ENCODE measurements at places on chromosomes 2 and 18.
A peak's percentile ranks its signal among the peaks of the same experiment; 100 is the strongest.

DNA sequence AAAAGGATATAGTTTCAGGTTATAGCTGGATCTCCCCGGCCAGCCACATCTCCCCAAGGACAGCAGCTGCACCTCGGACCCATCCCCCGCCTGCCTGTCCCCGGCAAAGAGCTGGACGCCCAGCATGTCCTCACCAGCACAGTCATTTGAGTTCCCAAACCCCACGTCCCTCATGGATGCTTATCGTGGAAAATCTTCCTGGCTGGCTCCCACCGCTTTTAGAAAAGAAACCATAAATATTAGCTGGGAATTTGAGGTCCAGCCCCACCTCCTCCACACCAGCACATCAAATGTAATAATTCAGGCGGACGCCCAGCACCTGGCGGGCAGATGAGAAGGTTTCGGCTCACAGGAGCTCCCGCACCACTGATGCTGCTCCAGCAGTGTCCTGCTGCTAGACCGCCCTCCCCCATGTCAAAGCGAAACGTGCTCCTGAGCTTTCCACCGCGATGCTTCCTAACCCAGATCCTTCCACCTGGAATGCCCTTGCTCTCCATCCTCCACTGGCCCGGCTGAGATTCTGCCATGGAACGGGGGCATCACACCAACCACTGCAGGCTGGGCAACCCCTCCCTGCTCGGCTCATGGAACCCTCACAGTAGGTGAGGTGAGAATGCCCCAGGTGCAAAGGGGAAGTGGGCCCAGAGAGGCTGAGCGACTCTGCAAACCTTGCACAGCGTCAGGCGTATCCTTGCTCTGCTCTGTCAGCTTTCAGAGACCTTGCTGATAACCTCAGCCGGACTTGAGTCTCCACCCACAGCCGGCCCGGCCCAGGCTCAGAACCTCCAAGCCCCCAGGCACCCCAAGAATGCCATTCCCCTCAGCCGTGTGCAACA lies 71.5 kb upstream of the GPC1 start:
- no peak for DNase-seq

DNA sequence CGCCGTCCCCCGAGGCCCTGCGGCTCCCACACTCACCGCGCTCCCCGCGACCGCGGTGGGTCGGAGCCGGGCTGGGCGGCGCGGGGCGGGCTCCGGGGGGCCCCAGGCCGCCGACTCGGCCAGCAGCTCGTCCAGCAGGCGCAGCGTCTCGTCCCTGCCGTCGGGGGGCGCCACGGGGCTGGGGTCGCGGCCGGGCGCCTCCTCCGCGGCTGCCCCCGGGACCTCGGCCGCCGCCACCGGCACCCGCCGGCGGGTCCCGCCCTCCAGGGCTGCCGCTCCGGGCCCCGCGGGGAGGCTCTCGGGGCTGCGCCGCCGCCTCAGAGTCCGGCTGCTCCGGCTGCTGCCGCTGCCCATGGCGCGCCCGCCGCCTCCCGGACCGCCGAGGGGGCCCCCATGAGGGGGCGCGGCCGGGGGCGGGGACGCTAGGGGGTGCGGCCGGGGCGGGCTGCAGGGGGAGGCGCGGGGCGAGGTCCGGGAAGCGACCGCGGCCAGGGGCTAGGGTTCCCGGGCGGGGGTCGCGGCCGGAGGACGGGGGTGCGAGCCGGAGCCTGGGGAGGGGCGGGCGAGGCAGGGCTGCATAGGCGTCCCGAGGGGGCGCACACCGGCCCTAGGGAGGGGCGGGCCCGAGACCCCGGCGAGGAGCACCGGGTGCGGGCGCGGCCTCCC lies at the start of gene CYS1:
CYS1 (minus strand) TSS at position 542 of the 666 bp plus-strand sequence; CDS start at position 354, 188 bp downstream.
- DNase-seq, result peak; percentile 34

DNA sequence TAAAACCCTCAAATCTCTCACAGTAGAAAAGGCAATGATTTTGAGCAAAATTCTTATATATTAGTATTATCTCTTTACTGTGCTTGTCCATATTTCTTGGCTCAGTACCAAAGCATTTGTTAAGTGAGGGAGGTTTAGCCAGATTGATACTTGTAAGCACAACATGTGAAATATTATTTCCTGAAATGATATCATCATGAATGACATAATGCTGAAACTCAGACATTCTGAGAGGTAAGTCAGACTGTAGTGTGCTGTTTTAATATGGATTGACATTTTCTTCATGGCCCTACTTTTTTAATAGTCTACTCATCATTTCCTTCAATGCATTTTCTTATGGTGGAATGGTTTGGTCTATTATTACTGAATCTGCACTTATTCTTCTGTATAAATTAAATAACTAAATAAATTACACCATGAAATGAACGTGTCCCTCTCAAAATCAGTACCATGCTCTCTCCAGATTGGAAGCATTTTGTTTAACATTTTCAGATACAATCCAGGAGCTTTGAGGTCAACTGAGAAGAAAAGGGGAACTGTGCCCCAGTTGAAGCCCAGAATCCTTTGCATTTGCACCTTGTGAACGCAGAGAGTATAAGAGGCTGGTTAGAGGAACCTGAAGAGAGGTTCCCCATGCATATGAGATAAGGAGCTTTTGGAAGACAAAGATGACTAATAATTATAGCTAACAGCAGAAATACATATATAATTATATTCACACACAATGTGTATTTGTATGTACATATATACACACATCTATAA lies 50.1 kb upstream of the CRACDL start:
- DNase-seq, result no peak

GRCh38 chr2:74387346-74387745 lies 7.2 kb upstream of the DCTN1 start:
- no peak for DNase-seq

DNA sequence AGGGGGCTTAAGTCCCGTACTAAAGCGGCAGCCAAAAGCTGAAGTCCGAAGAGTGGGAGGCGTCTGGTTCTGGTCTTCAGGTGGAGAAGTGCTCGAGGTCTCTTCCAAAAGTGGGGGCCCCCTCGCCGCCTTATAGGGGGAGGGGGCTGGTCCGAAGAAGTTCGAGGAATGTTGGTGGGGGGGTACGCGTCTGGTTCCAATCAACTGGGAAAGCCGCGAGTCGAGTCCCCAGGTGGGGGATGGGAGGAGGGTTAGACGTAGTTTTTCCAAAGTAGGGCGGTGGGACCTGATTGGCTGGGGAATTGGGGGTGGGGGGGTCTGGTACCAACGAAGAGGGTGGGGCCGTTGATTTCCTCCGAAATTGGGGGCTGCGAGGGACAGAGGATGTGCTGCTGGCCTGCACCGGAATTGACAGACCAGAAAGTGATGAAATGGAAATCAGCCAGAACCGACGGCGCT lies 594 bp downstream of the ITM2C start:
- DNase-seq, result peak; percentile 22

DNA sequence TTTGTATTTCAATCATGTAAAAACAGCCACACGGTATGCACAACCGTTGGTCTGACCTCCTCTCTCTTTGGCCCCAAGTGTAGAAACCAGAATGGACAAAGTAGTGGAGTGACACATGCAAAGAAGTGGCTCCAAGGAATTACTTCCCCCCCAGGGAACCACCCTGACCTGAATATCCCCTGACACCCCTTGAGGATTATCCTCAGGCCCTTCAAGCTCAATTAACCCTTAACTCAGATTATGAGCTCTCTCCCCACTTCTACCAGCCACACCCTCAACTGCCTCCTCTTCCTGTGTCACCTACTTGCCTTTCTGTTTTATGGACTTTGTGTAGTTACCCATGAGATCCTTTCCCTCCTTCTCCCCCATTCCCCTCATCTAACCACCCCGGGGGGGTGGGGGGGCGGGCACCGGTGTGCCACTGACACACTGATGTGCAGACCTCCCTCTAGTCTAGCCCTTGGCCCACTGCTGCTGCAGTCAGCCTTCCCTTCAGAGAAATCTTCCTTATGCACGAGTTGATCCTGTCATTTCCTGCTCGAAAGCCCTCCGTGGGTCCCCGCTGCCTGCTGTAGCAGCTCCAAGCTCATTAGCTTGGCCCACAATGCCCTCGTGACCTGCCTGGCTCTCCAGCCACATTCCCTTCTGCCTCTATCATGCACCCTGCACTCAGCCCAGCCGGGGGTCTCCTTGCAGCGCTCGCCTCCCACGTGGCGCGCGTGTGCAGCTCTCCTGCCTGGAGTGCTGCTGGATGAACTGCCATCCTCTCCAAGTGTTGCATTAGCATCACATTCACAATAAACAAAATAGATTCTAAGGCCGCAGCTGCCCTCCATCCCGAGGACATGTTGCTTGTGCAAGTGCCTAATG lies 40.1 kb upstream of the TMEM177 start:
- no peak for DNase-seq

DNA sequence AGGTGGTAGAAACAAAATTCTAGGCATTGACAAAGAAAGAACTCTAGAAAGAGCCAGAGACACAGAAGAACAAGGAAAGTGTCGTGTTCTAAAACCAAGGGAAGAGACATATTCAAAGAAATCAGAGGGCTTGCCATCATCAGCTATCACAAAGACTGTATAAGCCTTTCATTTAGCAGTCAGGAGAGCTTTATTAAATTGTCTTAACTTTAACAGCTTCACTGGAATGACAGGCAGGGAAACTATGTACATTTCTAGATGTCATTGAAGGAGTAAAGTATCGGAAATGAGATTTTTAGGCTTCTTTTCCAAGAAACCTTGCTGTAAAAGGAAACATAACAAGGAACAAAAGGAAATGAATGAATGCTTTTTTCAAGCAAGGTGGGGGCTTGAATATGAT lies 15.8 kb downstream of the KYNU start:
- DNase-seq, result no peak

DNA sequence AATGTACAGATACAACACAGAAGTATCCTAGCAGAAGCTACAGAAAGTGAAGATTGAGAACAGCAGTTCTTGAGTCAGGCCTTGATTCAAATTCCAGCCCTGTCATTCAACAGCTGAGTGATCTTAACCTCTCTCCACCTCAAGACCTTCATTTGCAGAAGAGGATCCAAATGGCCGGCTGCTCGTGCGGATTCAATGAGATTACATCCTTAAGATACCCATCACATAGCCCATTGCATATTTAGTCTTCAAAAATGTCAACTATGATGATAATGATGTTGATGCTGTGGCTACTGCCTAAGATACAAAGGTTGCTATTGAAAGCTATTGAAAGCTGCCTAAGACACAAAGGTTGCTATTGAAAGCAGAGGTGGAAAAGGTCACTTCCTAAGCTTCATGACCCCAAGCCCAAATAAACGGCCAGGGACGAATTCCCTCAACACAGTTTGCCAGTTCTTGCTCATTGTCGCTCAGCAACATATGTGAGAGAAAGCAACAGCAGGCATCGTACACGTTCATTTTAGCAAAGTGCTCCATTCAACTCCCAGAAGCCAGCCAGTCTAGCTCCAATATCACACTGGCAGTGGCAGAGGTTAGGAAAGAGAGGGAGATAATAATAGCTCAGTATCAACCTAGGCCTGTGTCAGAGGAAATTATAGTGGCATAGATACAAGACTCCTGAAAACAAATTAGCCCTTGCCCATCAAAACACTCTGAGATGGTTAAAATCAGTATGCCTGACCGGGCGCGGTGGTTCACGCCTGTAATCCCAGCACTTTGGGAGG lies 36.1 kb downstream of the MRPL35 start:
- DNase-seq, result no peak

GRCh38 chr2:239378021-239378917 lies 22.6 kb downstream of the HDAC4 start:
- no peak for DNase-seq

GRCh38 chr2:16386431-16386830 lies 279.2 kb downstream of the CYRIA start:
- DNase-seq, result no peak

DNA sequence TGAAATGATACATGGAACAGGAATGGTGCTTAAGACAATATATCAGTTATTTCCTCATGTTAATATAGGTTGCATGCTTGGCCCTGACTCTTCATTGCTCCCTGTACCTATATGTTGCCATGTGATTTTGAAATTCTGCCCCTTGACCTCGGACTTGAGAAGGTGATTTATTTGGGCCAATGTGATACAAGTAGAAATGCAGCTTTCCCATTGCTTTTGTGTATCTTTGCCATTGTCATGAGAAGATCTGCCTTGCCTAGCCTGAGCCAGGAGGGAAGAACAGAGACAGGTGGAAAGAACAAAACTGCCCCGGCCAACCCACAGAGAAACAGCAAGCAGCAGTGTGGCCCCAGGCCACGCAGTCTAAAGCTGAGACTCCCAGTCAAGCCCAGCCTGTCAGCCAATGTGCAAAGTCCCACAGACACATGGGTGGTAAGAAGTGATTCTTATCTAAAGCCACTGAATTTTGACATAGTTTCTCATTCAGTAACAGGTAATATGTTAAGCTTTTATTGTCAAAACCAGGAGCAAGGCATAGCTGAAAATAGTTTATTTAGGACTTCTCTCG lies 245.7 kb upstream of the RND3 start:
- no peak for DNase-seq

- no peak for DNase-seq
Measured at GRCh38 chr2:95334916-95335641, 37.9 kb downstream of the KCNIP3 start.

- peak; percentile 55 for DNase-seq
Measured at GRCh38 chr2:9809064-9809356, 34.3 kb upstream of the TAF1B start.

DNA sequence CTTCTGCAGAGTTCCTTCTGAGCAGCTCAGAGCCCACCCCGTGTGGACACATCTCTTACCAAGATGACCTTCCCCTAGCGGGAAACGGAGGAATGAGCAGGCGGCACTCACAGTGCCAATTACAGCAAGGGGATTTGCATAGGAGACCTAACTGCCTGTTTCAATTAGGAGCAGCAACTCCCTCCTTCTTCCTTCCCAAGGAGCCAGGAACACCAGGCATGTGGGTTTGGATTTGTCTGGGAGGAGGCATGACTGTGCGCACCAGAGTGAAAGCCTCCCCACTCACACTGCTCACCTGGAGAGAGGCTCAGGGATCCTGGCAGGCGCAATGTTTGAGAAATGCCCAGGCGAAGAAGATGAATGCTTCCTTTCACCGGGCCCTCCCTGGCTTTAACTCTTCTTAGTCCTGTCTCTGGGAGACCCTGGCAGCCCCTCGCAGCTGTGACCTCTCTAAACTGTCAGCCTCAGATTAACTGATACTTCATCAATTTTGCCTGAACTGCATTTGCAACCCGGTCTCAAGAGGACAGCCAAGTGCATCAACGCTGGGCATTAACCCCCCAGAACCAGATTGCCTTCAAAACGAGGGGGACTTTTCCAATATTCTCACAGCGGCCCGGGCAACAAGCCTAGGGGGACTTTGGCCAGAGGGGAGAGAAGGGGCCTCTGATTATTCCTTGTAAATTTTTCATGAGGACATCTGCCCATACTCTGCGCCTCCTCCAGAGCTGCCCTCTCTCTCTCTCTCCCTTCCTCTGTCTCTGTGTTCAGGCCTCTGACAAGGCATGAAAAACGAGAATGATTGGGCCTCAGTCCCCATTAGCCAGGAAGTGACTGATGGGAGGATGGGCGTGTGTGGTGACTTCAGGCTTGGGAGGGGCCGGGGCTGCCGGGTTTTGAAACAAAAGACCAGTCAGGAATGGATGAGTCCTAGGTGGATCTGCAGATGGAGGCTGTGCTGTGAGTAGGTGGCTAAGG lies 93.8 kb downstream of the CMPK2 start:
- no peak for DNase-seq

GRCh38 chr18:44724105-44724778 lies 43.6 kb downstream of the SETBP1 start:
- DNase-seq, result no peak

- no peak for DNase-seq
Measured at GRCh38 chr2:102253140-102253752, 58.1 kb upstream of the IL1RL1 start.
